Pancreas (tissue), 10 donors: ENCODE measurements at places on chromosomes 6 and 20.

DNA sequence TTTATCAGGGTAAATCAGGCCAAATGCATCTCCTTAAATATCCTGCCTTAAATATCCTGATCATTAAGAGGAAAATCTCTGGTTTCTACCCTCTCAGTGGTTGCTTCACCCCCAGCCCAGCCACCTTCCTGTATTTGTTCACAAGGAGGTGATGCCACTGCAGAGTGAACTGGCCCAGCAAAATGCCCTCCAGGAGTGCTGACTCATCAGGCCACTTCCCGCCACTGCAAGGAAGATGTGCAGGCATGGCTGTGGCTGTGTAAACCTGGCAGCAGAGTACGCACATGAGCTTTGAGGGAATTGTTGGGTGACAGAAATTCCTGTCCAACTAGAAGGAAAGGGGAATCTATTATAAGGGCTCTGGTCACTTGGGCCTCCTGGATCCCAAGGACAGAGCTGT lies 13.8 kb downstream of the NQO2 start:
- no peak for DNase-seq

DNA sequence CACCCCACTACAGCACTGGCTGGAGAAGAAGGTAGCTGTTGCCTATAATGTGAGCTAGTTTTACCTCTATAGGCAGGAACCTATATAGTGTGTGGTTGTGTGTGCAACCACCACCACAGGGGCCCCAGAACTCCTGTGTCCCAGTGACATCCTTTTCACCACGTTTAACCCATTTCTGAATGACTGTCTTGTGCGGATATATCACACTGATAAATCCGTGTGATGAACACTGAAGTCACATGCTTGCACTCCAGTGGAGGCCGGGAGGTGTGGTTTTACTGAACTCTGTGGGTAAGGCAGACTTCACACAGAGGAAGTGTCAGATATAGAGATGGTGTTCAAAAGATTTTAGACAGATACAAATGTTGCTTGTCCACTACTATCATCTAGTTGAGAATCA lies 32.5 kb downstream of the SDHAF4 start:
- DNase-seq = no peak

GRCh38 chr20:6588296-6588695 lies 179.2 kb upstream of the BMP2 start:
- no peak for DNase-seq

DNA sequence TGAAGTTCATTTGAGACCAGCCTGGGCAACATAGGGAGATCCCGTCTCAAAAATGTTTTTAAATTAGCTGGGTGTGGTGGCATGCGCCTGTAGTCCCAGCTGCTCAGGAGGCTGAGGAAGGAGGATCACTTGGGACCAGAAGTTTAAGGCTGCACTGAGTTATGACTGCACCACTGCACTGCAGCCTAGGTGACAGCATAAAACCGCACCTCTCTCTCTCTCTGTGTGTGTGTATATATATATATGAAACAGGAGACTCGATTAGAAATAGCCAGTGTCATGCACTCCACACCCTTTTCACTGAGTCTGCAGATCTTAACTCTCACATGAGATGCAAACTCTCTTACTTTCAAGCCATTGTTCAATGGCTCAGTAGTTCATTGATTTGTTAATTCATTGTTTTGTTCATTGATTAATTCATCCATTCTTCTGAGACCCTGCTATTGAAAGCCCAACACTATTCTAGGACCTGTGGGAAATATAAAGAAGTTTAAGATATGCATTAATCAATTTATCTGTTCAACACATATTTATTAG lies 52.4 kb upstream of the MRPS10 start:
- DNase-seq = no peak

DNA sequence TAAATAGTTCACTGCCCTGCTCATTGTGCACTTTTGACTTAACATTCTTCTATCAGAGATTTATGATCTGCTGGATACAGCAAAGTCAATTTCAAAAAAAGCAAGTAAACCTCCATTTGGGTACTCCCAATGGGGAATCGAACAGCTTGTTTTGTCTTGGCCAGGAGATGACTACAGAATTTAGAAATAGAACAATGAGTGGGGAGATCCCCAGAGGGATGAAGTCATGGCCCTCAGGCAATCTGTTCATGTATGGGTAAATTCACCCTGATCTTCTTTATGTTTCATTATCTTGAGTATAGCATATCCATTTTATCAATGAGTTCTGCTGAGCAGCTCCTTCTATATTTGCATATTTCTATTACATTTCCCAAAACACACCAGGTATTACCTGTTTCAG lies 1681.9 kb downstream of the HACE1 start:
- DNase-seq = no peak

- no peak for DNase-seq
These were observed 93.7 kb downstream of the KCNB1 start for GRCh38 chr20:49388744-49389143.

DNA sequence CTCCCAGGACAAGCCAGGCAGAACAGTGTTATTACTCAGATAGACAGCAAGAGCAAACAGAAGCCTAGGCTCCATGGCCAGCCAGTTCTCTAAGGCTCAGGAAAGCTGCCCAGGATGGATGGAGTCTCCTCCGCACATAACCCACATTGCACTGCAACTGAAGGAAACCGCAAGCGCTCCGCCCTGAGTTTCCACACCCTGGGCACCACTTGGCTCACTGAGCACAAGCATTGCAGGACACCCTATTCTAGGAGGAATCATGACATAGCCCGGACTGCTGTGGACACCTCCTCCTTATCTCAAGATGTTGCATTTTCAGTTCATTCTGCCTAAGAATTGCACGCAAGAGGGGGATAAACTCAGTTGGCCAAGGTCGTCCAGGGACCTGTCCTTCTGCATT lies 42.9 kb downstream of the LINC00237 start:
- DNase-seq = no peak

GRCh38 chr20:39822667-39823066 lies 860.5 kb downstream of the DHX35 start:
- DNase-seq = no peak

DNA sequence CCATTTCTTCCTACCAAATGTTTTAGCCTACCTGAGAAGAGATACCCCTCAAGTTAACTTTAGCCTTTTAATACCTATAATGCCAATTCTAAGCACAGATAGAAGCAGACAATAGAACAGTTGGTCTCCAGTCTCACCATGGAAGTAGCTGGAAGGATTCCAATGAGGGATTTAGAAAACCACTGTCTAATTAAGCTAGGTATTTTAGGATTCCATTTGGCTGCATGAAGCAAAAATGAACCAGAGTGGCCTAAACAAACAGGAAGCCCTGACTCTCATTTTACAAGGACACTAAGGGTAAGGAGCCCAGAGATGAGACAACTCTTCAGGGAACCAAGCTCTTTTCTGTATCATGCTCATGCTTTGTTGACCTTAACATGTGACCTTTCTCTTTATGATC lies 199.2 kb downstream of the ALDH8A1 start:
- DNase-seq = no peak

DNA sequence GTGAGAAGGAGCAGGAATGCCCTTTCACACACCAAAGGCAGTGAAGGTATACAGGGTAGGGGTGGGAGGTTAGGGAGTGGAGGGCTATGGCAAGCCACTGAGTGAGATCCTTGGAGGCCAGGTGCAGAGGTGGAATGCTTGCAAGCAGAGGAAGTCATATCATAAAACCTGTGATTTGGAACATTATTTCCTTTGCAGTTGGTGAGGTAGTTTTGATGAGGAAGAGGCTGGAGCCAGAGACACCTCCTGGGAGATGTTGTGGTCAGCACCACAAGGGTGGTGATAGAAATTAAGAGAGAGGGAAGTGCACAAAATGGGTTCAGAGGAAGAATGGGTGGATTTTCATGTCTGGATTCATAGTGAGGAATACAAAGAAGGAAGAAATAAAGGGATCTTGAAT lies 73.0 kb downstream of the PLCB4 start:
- no peak for DNase-seq

DNA sequence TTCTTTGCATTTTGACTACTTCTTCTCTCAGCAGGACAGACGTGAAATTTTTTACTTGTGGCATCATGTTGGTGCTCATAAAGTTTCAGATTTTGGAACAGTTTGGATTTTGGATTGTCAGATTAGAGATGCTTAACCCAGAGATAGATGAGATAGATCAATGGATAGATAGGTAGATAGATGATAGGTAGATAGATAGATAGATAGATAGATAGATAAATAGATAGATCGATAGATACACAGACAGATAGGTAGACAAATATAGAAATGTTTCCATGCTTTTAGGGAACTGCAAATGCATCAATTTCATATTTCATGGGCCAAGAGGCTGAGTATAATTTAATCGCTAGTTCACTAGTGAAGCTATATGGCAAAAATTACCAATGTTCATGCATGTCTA lies 981.5 kb upstream of the ADGRB3 start:
- DNase-seq = no peak

DNA sequence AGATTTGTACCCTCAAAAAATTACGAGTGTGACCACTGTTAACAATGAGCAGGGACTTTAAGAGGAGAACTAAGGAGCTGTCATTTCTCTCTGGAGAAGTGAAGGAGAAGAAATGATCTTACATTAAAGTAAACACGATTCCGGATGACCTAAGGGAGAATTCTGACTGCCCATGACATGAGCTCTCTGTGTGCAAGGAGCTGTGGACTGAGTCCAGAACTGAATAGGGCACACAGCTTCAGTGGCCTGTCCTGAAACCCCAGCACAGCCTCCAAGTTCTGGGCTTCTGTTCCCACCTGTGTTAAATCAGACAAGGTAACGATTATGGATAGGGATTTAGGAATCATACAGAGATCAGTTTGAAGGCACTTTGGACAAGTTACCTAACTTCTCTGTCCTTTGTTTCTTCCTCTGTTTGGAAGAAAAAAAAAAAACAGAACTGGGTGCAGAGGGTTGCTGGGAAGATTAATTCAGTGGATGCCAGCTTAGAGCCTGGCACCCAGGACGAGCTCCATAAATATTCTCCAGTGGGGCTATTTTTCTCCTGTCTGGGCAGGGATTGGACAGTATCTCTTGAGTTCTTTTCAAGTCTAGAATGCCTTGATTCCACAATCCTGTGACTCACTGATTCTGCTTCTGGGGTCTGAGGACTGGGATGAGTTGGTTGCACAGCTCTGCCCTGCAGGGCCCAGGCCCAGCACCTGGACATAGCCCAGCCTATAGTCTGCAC lies 65.7 kb downstream of the MRPL14 start:
- no peak for DNase-seq

- DNase-seq = no peak
These were observed 98.6 kb upstream of the SUPT3H start for GRCh38 chr6:45476341-45476740.

DNA sequence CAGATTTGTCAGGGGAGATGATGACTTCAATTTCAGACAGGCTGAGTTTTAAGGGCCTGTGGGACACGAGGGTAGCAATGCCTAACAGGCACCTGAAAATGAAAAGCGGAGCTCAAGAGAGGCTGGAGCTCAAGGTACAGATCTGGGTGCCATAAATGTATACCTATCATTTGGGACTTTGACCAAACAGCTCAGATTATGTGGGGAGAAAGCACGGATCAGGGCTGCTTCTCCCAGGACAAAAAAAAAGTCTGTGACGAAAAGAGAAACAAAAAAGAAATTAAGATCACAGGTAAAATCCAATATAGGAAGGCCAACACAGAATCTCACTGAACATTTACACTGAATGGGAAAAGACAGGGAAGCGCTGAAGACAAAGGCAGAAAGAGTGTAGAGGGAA lies 1.9 kb downstream of the PRELID3B start:
- no peak for DNase-seq

DNA sequence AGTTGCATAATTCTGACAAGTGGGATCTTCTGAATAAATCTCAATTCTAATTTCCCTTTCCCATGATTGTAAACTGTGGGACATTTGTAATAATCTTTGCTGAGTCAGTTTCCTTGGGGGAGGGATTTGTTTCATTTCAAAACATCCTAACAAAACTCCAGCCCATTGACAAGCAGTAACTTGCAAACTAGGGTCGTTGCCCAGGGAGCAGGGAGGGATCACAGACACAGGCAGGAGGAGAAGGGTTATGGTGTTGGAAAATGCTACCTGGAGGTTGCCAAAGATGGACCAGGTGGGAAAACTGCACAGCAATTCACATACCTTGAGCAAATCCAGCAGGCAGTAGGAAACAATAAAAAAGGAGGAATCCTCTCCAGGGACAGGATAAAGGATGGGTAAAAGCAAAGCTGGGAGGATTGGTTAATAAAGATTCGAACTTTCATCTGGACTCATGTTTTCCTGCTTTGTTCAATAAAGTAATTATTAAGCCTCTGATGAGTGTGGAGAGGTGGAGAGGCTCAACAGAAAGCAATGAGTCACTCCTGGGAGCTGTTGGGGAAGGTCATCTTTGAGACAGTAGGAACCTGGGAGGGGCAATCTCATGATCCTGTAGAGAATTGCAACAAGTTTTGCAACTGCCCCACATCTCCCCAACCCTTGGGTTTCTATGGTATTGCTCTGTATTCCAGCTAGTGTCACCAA lies 87.3 kb upstream of the AKIRIN2 start:
- DNase-seq = no peak

DNA sequence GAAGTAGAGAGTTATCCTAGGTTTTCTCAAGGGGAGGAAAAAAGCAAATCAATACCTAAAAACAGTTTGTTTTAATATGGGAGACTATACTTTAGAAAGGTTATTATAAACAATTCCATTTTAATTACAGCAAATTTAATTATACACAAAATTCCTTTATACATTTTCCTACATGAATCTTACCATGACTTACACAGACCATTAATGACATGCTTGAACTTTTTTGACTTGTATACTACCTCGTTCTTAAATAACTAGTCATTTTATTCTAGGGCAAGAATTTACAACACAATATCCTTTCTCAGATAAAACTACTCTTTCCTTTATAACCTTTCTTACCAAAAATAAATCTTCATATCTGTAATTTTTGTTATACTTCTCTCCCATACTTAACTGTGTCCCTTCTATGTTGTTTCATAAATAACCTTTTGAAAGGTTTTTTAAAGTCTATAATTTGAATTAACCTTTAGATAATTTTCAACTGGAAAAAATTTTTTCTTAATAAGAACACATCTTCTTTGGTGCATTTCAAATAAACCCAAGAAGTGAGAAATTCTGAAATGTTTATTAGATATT lies 729.4 kb downstream of the TENT5A start:
- no peak for DNase-seq

DNA sequence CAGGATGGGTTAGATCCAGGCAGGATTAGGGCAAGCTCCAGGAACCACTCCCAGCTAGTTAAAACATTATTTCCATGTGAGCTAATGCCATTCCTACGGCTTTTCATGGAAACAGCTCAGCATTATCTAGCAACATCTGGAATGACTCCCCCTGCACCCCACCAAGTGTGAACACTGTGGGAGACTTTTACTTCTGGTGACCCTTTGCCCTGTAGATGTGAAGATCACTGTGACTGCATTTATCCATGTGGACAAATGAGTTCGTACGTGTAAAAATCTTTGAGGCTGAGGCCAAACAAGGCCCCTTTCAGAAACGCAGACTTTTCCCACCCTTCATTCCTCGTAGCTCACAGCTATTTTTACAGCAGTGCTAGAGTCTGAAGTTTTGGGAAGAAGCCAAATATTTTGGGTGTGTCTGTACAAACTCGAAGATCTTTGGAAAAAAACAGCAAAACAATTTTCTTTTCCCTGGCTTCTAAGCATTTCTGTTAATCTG lies 221.8 kb upstream of the SOX4 start:
- DNase-seq = no peak

GRCh38 chr6:138590796-138591709 lies 91.8 kb upstream of the NHSL1 start:
- no peak for DNase-seq

GRCh38 chr6:146027586-146028251 lies 1.1 kb upstream of the GRM1 start:
- no peak for DNase-seq
